ENCODE measurements at places on chromosomes 4 and X.

DNA sequence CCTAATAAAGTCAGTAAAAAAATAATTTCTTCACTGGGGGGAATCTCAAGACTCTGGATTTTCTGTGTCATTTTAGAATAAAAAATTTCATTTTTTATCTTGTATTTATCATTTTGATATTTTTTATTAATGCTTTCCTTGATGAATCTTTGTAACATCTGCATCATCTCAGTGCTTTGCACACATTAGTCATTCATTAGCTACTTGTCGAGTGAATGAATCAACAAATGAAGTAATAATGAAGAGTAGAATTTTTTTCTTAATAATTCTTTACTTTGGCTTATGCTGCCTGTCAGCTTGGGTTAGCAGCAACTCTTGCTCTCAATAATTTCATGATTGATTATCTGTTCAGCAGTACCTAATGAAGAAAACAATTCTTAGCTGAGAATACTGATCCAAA is 530.8 kb downstream of the GRXCR1 start:
- DNase-seq = no peak

DNA sequence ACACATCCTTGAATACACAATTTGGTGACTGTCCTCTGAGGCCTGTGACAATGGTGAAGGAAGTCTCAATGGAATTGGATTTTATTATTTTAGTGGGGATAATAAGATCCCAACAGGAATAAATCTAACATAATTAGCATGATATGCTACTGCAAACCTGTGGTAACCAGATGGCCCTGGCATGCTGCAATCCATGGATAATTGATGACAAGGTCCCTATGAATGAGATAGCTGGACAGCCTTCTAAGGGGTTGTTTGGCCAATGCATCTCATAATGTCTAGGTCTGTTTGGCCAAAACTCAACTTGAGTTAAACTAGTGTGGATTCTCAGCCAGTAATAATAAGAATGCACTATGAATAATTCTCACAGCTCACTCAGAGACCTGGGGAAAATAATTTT is 145.3 kb upstream of the GALNTL6 start:
- no peak for DNase-seq

- no peak for DNase-seq
Measured at GRCh38 chr4:71614621-71615020, 169.3 kb downstream of the GC start.

DNA sequence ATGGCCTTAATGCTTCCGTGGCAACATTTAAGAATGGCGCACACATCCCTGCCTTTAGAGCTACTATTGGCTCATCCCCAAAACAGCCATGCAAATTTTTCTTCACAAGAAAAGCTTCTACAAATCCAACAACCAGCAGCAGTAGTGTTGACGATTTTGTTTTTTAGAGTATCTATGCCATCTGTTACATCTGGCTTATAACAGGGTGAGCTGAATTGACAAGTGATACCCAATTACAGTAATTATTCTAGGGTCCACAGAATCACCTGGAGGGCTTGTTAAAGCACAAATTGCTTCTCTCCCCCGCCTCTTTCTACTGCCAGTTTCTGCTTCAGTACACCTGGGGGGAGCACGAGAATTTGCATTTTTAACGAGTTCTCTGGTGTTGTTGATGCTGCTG is 34.1 kb downstream of the DCHS2 start:
- DNase-seq = no peak

- DNase-seq = no peak
Measured at GRCh38 chrX:123185721-123186120, 1.6 kb downstream of the GRIA3 start.

DNA sequence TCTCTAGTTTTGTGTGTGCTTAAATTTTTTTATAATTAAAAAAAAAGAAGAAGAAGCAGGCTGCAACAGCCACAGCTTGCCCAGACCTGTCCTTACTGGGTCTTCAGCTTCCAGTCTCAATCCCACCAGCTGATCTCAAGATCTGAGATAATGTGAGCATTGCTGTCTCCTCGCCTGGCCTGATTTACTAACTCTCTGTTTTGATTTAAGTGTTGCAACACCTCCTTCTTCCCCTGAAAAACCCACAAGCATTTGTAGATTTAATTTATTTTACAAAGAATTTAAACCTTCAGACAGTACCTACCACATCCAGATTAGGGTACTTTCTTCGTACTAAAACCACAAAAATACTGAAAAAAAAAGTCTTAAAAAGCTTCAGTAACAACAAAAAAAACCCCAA is 38.0 kb downstream of the FAM241A start:
- peak; percentile 71 for DNase-seq

DNA sequence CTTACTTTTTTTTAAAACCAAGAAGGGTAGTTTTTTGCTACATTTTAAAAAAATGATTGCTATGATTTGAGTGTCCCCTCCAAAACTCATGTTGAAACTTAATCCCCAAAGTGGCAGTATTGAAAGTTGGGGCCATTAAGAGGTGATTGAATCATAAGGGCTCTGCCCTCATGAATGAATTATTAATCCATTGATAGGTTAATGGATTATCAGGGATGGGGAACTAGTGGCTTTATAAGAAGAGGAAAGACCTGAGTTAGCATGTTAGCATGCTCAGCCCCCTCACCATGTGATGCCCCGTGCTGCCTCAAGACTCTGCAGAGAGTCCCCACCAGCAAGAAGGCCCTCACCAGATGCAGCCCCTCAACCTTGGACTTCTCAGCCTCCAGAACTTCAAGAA is 31.0 kb downstream of the SMIM43 start:
- DNase-seq = no peak

- no peak for DNase-seq
Measured at GRCh38 chrX:40209951-40210617, 112.3 kb upstream of the BCOR start.

- no peak for DNase-seq
Measured at GRCh38 chr4:72352711-72353110, 216.3 kb downstream of the ADAMTS3 start.

- DNase-seq = no peak
Measured at GRCh38 chrX:155841232-155841631, 39.9 kb upstream of the VAMP7 start.

Measured in Jurkat, Clone E6-1 (cell line).